ENCODE measurements at places on chromosomes 3 and 15. TPM values are rescaled to one million over a fixed set of nuclear protein-coding genes. Genes with fewer than 3 reads are reported as not detected.

Gene ZMYND10
- not detected for total RNA-seq

Gene MNS1
- total RNA-seq = 0.94 TPM

Gene TEX9
- 4.2 TPM for total RNA-seq

Gene CTXN2
- total RNA-seq = not detected

Gene MEX3B
- total RNA-seq = 4.4 TPM

Gene LTK
- 0.19 TPM for total RNA-seq

Gene CPN2
- total RNA-seq = not detected

Gene SPSB4
- 1.0 TPM for total RNA-seq

Gene ADAMTS7
- 4.2 TPM for total RNA-seq

Gene LDHAL6B
- total RNA-seq = not detected

Gene REC114
- not detected for total RNA-seq

Gene ATP13A5
- not detected for total RNA-seq

Gene DNAH12
- 0.27 TPM for total RNA-seq

Gene TNFSF10
- total RNA-seq = 22.1 TPM

Gene CCR1
- total RNA-seq = 1.9 TPM

Gene TMEM207
- total RNA-seq = not detected

All from gastroesophageal sphincter (tissue), 4 donors.